ENCODE measurements at places on chromosomes 1 and 21.

DNA sequence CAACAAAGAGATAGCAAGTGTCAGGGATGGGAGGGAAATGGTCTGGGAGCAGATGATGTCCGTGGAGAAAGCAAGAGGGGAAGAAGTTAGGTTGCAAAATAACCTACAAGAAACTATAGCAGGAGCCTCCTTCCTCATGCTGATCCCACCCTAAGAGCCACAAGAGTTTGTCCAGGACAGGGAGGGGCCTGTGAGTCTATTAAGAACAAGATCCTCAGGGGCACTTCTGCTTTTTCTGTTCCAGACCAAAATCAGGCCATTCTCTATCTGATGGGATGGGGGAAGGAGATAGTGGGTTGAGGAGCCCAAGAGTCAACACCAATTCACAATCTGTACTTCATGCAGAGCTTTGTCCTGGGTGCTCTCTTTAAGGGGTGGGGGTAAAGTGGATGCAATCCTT lies 7.7 kb upstream of the ATP1A4 start:
- DNase-seq, result no peak

DNA sequence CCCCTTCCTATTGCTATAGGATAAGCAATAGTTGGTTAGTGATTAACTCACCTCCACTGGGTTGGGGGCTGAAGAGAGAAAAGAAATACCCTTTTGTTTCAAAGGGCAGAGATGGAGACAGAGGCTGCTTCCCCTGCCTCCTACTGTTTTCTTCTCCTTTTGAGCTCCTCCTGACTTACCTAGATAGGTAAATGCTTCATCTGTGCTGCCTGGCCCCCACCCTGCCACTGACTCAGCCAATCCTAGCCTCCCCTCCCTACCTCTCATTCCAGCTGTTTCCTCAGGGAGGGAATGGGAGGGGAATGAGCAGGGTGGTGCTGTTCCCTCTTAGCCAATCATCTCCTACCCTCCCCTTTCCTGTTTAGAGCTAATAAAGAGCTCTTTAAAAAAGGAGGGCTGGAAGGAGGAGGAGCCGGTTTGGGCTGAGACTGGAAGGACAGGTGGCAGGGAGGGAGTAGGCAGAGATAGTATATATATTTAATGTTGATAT lies at the start of gene C1orf116:
Gene C1orf116, minus strand, starts transcription at position 229 of the 490 bp plus-strand sequence. CDS start 5,158 bp downstream, outside the sequence.
- no peak for DNase-seq

DNA sequence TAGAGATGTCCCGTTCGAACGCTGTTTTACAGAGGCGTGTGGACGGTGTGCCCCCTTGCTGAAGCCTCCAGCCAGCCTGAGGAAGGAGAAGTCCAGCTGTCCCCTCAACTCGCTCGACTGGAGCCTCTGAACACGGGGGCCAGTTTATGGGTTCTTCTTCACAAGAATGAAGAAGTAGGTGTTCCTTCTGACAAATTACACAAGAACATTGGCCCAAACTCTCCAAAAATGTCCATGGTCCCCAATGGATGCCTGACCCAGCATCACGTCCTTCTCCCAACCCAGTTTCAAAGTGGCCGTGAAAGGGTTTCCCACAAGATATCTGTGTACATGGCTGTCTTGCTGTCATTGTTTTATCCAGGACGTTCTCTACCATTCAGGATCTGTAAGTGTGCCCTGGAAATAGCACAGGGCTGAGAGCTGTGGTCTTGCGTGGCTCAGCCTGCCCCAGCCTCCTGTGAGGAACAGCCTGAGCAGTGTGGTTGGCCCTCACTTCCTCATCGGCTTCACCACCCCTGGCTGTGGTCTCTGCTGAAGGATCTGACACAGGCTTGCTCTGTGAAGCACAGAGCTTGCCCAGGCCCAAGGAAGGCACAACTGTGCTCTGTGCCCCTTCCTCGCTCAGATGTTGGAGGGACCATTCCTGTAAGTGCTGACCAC lies 1.0 kb upstream of the S100B start:
- peak; percentile 39 for DNase-seq

- DNase-seq, result no peak
These were observed 4.3 kb upstream of the LHX9 start for GRCh38 chr1:197912739-197913494.

- DNase-seq, result no peak
These were observed 30.1 kb downstream of the C21orf91 start for GRCh38 chr21:17789069-17789468.

- DNase-seq, result no peak
These were observed 179.9 kb downstream of the ADSS2 start for GRCh38 chr1:244271691-244272308.

DNA sequence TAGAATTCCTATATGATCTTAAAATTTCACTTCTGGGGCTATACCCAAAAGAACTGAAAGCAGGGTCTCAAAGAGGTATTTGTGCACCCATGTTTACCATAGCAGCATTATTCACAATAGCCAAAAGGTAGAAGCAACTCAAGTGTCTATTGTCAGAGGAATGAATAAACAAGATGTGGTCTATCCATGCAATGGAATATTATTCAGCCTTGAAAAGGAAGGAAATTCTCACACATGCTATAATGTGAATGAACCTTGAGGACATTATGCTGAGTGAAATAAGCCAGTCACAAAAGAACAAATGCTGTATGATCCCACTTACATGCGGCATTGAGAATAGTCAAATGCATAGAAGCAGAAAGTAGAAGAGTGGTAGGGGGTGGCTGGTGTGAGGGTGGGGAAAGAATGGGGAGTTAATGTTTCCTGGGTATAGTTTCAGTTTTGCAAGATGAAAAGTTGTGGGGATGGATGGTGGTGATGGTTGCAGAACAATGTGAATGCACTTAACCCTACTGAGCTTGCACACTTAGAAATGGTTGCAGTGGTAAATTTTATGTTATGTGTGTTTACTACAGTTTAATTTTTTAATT lies 122.4 kb downstream of the TOMM20 start:
- DNase-seq, result no peak

DNA sequence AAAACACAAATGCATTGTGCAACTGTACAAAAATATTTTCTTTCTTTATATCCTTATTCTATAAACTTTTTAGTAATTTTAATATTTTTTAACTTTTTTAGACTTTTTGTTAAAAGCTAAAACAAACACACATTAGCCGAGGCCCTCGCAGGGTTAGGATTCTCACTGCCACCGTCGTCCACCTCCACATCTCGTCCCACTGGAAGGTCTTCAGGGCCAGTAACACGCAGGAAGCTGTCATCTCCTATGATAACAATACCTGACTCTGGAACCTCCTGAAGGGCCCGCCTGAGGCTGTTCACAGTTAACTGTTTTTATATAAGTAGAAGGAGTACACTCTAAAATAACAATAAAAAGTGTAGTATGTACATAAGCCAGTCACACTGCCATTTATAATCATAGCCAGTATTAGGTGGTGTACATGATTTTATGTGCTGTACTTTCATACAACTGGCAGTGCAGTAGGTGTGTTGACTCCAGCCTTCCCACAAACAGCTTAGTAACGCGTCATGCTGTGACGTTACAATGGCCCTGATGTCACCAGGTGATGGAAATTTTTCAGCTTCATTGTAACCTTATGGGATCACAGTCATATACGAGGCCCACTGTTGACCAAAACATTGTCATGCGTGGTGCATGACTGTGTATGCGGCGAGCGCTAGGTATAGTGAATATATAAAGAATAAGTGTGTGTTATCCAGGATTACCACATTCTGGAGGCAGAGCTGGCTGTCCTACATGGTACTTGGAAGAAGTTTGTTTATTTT lies 8.8 kb downstream of the TFF2 start:
- no peak for DNase-seq

DNA sequence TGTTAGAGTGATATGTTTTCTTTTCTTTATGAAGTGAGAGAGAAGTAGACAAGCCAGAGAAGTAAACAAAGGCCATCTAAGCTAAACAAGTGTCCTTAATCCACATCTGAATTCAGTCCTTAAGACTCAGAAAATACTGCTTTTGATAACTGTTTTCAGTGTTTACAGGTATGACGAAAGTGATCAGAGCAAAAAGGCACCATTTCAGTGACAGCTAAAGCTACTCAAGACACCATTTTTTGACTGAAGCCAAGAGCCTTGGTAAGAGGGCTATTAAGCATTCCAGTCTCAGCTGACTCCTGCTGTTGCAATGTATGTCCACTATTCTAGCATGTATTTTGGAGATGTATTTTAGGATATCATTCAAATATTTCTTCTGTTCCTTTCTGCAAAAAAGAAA lies 4.1 kb downstream of the KMO start:
- no peak for DNase-seq

GRCh38 chr1:116390195-116390594 lies 17.2 kb downstream of the ATP1A1 start:
- DNase-seq, result no peak

GRCh38 chr1:6971048-6971447 lies 185.8 kb downstream of the CAMTA1 start:
- no peak for DNase-seq

DNA sequence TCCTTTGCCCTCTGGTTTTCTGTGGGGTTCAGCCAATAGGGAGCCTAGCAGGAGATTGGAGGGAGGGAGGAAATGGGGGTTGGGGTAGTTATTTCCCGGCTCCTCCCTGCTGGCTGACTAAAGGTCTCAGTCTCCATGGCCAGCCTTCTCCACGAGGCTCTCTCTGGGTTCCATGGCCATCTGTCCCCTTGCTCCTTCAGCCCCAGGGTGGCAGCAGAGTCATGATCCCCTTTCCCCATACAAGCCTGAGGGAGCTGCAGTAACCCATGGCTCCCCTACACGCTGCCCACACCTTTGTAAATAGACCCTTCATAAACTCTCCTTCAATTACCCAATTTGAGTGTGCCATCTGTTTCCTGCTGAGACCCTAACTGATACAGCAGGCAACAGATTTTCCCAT lies 176.1 kb upstream of the CSF3R start:
- no peak for DNase-seq

DNA sequence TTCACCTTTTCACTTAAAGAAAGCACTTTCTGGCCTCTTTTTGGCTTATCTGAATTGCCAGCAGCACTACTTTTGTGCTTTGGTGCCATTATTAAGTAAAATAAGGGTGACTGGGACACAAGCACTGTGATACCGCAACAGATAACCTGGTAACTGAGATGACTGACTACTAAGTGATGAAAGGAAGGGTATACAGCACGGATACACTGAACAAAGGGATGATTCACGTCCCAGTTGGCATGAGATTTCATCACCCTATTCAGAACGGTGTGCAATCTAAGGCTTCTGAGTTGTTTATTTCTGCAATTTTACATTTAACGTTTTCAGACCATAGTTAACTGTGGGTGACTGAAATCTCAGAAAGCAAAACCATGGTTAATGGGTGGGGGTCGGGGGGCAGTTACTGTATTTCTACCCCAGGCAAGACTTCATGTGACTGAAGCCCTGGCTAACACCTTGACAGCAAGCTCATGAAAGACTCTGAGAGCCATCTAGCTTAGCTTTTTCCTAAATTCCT lies 102.8 kb downstream of the CLIC6 start:
- DNase-seq, result no peak

DNA sequence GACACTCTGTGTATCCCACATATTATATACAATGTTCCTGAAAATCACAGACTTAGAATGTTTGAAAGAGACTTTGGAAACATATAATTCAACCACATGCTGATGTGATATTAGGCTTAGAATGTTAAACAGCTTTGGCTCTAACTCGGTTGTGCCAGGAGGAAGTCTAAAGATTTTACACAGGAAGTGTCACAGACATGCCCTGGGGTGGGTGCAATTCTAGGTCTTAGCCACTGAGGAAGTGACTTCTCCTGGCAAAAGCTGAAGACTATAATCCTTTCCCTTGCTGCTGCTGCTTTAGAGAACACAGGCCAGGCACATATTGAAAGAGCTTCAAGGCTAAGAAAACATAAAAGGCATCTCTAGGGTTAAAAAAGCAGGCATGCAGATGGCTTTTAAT lies 51.0 kb downstream of the RPL5 start:
- DNase-seq, result peak; percentile 5

- no peak for DNase-seq
These were observed 13.0 kb upstream of the TNFSF4 start for GRCh38 chr1:173220157-173220556.

- DNase-seq, result no peak
These were observed 77.5 kb downstream of the DNTTIP2 start for GRCh38 chr1:93801471-93801870.

- no peak for DNase-seq
These were observed 37.7 kb upstream of the ASPM start for GRCh38 chr1:197184190-197184589.

DNA sequence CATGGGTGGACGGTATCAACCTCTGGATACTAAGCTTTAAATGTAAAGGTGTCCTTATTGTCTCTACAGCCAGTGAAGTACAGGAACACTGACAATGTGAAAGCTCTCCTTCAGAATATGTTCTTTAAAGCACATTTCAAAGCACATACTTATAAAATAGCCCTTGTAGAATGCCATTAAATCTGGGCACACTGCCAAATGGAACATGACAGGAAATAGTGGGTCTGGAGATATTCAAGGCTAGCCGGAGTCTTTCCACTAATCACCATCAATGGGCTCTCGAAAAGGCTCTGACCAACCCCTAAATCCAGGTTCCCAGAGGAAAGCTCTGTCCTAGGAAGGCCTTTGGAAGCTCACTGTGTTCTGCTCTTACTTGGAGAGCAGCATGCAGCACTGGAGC lies 46.6 kb downstream of the PLD5 start:
- DNase-seq, result no peak
